ENCODE measurements at places on chromosomes 4 and X.

DNA sequence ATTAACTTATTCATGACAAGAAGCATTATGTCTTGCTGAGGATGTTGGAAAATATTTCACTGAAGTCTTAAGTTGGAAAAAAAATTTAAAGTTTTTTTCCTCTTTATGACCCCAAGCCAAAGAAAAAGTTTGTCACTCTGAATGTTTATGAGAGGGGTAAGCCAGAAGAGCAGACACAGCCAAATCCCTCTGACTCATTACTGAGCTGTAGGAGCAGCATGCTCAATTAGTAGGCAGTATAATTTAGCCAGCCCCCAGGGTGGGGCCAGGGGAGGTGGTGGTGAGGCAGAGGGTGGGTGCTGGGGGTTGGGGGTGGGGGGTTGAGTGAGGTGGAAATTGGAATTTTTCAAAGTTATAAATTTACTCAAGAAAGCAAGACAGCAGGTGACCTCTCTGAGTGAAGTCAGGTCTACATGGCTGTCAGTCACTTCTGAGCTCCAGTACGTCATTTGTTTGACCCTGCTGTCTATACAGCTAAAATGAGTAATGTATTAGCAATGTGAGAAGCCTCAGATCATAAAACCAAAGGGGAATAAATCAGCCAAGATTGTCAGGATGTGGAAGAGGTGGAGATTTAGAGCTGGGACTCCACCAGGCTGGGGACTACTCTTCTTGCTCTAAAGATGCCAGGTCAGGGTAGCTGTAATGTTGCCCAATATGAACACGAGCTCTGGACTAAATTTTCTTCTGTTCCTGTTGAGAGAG, 98.8 kb upstream of the NDP start:
- no peak for DNase-seq

- peak; percentile 27 for DNase-seq
Observed at GRCh38 chrX:137194164-137194563, 160.4 kb upstream of the GPR101 start.

DNA sequence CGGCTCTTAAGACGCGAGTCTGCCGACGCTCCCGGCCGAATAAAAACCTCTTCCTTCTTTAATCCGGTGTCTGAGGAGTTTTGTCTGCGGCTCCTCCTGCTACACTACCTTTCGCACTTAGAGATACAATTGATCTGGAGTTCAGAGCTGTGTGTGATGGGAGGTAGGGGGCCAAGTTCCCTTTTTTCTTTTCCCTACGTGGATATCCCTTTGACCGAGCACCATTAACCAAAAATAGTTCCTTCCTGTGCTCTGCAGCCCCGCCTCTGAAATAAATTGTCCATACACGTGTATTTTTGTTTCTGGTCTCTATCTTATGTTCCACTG, 555 bp upstream of the PGM2 start:
- no peak for DNase-seq

GRCh38 chr4:102455750-102456149, 45.4 kb upstream of the NFKB1 start:
- no peak for DNase-seq

DNA sequence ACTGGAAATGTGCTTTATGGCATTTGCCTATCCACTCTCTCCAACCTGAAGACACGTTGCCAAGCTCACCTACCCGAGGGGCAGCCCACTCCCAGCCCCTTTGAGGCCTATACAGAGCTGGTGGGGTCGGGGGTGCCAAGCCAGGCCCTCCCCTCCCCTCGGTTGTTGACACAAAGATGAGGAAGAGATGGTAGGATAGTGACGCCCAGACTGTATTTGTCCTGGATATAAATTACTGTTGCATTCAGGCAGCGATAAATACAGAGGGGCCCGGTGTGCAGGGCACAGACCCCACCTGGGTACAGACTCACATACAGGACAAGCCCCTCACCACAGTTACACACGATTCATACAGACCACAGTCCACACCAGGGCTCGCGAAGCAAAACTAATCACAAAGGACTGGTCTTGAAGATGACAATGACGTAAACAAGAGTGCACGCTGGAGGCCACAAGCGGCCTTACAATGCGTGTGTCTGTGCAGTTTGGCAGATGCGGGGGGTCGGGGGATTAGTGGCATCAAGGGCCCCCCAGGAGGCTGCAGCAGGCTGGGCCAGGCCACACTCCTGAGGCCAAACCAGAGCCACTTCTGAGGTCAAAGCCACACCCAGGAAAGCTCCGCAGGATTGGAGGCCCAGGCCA, 14.6 kb downstream of the DGKQ start:
- DNase-seq = no peak

- no peak for DNase-seq
Observed at GRCh38 chr4:52317981-52318380, 266.9 kb downstream of the SPATA18 start.

DNA sequence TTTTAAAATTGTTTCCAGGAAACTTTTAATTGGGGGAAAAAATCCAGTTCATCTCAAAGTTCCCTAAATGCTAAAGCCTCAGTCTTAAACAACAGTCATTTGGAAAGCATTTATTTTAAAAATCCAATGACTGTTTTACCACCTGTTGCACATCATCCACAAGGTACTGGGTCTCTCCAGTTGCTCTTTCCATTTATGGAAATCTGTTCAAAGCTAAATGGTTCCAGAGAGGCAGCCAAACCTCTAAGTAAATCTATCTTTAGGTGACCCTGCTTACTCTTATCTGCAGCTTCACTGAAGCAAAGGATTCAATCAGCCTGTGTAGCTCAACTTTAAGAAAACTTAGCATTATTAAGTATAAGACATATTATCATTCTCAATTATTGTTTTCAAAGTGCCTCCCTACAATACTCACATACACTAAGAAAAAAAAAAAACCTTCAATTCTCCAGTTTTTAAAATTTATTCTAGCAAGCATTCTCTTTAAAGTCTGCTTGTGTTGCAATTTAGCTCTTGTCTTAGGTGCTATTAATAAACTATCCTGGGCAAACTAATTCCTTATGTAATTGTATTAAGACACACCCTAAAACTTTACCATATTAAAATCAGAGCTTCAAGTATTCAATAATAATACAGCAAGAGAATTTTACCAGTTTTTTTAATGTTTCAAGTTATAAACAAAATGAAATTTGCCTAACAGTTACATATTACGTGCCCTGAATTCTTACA, 60.6 kb downstream of the NOCT start:
- no peak for DNase-seq

DNA sequence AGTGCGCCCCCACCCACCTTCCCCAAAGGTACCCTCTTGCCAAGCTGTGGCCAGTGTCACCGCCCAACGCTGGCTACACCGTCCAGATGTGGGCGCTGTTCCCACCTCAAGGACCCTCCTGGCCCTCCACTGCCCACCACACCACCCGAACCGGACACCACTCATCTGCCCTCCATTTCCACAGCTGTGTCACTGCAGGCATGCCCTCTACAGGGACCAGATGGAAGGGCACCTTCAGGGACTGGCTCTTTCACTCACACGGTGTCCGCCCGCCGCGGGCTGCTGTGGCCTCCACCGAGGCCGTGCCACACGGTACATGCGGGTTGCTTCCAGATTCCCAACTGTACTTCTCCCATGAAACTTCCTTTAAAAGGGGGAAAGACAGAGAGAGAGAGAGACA, 87.7 kb downstream of the FAM53A start:
- no peak for DNase-seq

GRCh38 chr4:24103434-24104157, 213.7 kb upstream of the PPARGC1A start:
- peak; percentile 49 for DNase-seq

GRCh38 chr4:78293348-78293747, 236.2 kb downstream of the FRAS1 start:
- no peak for DNase-seq

- DNase-seq = no peak
Observed at GRCh38 chrX:17161991-17162390, 213.0 kb upstream of the NHS start.

DNA sequence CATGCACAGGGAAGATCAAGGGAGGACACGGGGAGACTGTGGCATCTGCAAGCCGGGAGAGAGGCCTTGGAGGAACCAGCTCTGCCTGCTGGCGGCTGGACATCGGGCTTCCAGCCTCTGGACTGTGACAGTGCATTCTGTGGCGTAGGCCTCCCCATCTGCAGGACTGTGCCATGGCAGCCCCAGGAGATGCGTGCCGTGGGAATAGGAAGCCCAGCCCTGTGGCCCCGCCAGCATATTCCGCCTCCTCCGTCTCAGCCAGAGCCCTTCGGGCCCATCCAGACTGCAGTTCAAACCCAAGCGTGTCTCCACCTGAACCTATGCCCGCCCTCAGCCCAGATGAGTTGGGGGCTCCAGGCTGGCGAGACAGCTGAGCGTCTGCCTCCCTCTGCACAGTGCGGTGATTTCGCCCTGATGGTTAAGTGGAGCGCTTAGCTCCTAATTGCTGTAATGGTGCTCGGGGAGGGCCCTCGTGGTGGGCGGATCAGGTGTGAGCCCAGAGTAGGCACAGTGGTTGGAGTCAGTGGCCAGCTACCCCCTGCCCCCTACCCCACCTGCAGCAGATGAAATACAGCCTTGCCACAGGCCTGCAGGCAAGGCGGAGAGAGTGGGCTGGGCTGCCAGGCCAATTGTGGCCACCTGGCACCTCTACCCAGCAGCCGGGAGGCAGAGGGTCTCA, 133.9 kb downstream of the HMX1 start:
- DNase-seq = no peak

DNA sequence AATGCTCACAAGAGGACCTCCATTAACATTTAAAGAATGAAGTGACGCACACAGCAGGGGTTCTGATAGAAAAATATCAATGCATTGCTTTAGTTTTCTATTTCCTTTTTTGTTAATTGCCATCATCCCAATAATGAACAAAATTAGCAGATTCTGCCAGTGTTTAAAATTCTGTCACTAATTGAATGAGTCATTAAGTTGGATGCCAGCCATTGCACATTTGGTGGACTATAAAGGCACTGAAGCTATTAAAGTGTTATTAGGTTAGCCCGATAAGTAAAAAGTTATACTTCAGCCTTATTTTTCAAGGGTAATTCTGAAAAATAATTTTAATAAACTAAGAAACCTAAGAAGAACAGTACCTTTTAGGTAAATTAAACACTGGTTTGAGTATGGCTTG, 53.1 kb downstream of the MAP3K15 start:
- no peak for DNase-seq

- peak; percentile 30 for DNase-seq
Observed at GRCh38 chrX:11346121-11346682, 53.0 kb downstream of the AMELX start.

- DNase-seq = no peak
Observed at GRCh38 chr4:165625281-165625680, 246.5 kb downstream of the CPE start.

GRCh38 chrX:69066966-69067525, 98.2 kb downstream of the PJA1 start:
- peak; percentile 3 for DNase-seq

- no peak for DNase-seq
Observed at GRCh38 chrX:76850851-76851250, 423.3 kb downstream of the MAGEE1 start.

- no peak for DNase-seq
Observed at GRCh38 chrX:9183481-9183880, 149.6 kb upstream of the FAM9B start.

DNA sequence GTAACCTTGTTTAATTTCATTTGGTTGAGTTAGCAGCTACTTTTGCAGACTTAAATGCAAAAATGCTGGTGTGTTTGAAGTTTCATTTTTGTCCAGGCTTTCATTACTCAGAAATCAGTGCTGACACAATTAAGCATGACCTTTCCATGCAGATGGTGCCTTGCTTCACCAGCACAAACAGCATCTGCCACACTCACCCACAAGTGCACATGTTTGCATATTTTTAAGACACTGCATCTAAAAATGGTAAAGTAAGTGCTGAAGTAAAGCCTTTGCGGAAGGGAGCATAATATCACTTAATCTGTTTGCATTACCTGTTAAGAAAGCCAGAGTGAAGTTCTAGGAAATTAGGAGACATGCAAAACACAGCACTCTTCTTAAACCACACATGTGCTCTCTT, 7.3 kb upstream of the DAPP1 start:
- peak; percentile 5 for DNase-seq

DNA sequence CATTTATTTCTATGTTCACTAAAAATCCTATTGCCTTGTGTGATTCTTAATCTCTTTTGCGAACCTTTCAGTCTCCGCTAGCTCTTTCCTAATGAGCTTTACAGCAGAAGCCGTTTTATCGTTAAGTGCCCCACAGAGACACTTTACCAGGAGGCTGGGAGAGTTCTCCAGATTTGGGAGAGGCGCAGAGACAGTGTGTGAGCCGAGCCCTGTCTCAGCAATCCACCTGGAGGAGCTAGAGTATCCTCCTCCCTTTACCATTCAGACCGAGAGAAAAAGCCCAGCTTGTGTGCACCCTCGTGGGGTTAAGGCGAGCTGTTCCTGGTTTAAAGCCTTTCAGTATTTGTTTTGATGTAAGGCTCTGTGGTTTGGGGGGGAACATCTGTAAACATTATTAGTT, 54.9 kb upstream of the MTM1 start:
- no peak for DNase-seq

DNA sequence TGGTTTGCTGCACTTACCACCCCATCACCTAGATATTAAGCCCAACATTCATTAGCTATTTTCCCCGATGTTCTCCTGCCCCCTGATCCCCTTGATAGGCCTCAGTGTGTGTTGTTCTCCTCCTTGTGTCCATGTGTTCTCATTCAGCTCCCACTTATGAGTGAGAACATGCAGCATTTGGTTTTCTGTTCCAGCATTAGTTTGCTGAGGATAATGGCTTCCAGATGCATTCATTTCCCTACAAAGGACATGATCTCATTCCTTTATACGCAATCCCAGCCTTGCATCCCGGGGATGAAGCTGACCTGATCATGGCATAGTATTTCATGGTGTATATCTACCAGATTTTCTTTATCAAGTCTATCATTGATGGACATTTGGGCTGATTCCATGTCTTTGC, 99.0 kb upstream of the DCAF12L2 start:
- no peak for DNase-seq

DNA sequence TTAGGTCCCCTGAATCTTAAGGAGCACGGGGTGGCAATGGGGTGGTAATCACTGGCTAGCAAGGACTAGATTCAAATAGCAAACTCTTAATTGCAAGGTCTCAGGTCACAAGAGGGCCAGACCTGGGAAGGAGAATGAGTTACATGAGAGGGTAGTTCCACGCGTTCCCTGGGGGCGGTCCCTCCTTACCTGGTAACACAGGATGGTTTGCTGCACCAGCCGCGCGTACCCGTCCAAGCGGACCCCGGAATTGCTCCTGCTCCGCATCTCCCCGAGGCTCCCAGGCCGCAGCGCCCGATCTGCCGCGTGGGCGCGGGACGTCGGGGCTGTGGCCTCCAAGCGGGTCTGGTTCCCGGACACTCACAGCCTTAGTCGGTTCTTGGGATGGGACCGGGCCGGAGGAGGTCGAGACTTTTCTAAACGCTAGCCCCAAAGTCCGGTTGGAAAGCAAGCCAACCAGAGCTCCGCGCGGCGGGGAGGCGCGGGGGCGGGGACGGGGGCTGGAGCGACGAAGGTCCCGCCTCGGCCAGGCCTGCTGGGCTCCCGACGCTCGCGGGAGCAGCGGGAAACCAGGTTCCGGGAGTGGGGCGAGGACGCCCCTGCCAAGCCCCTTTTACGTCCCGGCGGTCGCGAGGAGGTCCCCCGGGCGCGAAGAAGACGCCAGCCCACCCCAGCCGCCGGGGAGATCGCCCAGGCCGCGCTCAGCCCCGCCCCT, at the start of gene PHKA2:
Gene PHKA2 (minus strand): TSS at position 449 of the 715 bp plus-strand sequence. CDS start 182 bp downstream, at position 267.
- DNase-seq = no peak

- DNase-seq = no peak
Observed at GRCh38 chr4:73388887-73389286, 15.2 kb upstream of the ALB start.
